ENCODE measurements at places on chromosomes 12 and 14.
A peak's percentile ranks its signal among the peaks of the same experiment; 100 is the strongest.

- DNase-seq = no peak
Observed at GRCh38 chr14:67002994-67003753, 186.1 kb upstream of the GARIN2 start.

GRCh38 chr12:100128512-100128908 lies 14.2 kb downstream of the BLTP3B start:
- DNase-seq = no peak

GRCh38 chr12:54967461-54967860 lies 17.1 kb downstream of the TESPA1 start:
- DNase-seq = no peak

DNA sequence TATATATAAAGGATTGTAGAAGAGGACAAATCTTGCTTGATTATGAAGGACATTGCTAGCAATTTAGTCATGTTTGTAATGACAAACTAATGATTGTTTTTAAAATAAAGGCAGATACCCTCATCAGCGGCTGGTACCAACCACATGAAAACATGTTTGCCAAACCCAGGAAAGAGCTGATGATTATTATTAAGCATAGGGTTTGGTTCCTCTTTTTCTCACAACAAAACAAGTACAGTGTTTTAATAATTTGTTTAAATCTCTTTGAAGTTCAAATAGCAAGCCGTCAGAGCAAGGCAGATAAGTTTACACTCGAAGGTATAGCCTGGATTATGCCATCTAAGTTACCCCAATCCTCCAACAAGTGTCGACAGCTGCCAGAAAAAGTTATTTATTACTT lies 5.3 kb upstream of the SINHCAF start:
- no peak for DNase-seq

DNA sequence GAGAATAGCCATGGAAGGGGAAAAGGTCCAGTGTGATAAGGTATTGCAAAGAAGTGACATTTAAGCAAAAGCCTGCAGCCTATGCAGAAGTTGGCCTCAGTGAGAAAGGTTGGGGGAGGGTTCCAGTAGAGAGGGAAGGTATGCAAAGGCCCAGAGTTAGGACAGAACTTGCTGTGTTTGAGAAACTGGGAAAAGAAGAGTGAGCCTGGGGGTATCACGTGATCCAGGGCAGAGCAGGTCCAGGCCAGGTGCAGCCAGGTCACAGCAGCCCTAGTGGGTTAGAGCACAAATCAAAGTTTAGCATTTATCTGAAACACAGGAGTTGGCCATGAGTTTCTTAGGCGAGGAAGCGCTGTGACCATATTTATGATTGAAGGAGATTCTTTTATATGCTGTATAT lies 1.6 kb downstream of the SERPINA5 start:
- DNase-seq = no peak

GRCh38 chr12:2697057-2697800 lies 97.5 kb upstream of the FKBP4 start:
- no peak for DNase-seq

GRCh38 chr14:97301931-97302559 lies 504.9 kb downstream of the VRK1 start:
- DNase-seq = no peak

DNA sequence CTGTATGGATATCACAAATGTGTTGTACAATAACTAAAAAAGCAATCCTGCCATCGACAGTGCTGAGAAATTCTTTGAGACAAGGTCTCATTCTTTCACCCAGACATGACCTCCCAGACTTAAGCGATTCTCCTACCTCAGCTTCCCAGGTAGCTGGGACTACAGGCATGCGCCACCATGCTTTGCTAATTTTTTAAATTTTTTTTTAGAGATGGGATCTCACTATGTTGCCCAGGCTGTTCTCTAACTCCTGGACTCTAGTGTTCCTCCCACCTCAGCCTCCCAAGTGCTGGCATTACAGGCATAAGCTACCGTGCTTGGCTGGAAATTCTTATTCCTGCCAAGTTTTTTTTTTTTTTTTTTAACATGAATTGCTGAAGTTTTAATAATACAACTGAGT lies 16.5 kb upstream of the NOXRED1 start:
- DNase-seq = no peak

GRCh38 chr12:63864454-63864706 lies 19.9 kb downstream of the SRGAP1 start:
- DNase-seq = no peak

GRCh38 chr12:91952916-91953315 lies 192.7 kb downstream of the BTG1 start:
- DNase-seq = no peak

DNA sequence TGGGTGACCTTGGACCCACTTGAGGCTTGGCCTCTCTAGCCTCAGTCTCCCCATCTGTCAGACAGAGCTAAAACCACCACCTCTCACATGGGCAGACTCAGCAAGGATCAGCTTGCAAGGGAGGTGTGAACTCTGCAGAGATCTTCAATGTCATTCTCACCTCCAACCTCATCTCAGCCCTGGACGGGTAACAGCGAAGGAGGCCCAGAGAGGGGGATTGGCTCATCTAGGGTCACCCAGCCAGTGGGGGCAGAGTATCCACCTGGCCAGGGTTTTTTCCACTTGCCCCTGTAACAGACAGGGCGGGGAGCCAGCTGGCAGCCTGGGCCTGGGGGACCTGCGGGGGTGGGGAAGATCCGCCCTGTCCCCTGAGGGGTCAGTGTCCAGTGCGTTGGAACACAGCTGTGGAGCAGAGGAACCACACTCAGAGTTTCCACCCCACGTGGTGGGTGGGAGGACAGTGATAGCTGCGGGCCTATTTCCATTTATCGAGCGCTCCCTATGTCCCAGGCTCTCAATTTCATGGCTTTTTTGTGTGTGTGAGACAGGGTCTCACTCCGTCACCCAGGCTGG lies 27.4 kb downstream of the DTX1 start:
- no peak for DNase-seq

DNA sequence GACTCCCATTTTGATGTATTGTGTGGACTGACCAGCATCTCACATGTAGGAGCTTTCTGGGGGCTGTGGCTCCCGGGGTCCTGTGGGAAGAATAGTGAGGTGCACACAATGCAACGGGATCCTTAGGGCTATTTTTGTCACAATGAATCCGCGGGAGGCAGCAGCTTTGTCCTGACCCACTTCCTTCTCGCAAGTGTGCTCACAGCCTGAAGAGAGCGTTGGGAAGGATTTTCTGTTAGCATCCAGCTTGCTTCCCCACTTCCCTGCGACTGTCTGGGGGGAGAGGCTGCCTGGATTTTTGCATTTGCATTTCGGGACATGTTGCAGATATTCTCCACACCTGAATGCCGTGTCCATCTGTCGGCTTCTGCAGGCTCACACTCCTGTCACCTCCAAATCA lies 31.9 kb downstream of the FZD10 start:
- DNase-seq = no peak

DNA sequence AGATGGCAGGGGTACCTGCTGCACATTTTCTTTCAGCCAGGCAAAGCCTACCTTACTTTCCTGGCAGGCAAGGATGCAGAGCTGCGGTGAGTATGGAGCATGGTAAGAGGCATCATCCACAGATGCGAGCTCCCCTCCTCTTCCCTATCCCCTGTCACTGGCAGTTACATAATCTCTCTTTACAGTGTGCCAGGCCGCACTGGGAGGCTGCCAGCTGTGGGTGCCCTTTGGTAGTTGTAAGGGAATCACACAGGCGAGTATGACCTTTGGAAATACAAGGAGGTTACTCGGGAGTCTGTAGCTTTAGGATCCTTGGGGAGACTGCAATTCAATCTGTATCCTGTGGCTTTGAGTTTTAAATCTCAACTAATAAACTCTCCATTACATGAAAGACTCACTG lies 132.5 kb downstream of the KTN1 start:
- DNase-seq = no peak

DNA sequence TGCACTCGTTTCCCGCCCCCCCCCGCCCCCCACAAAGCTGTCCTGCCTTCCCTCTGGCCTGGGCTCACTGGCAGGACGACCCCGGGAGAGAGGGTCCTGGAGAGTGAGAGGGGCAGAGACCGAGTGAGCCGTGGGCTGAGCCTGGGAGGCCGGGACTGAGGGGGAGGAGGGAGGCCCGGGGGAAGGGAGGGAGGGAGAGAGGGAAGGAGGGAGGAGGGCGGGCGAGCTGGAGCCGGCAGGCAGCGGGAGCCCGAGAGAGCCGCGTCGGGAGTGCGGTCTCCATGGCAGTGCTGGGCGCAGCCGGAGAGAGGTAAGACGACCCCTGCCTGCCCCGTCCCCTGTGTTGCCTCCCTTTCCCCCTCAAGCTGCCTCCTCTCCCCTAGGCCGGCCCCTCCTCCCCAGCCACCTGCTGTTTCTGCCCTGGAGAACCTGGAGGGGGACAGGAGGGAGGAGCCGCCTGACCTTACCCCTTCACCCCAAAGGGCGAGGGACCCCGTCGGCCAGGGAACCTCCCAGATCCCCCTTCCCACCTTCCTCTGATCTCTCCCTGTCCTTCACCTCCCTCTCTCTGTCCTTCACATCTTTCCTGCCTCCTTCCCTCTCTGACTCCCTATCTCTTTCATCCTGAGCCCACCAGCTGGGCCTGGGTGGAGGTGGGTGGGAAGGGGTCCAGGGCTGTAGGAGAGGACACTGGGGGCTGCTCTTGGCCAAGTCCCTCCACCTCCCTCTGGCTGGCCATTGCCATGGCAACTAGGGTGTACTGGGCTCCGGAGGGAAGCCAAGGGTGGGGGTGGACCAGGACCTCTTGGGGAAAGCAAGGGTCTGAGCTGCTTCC lies at the start of gene GPR162:
Gene GPR162 (plus strand): TSS at position 231 of the 835 bp plus-strand sequence. CDS start 2,078 bp downstream, outside the sequence.
- DNase-seq = peak; percentile 97

- no peak for DNase-seq
Observed at GRCh38 chr14:30874120-30874998, at the start of gene COCH. Gene COCH (plus strand): TSS chr14:30874559. CDS start chr14:30874939, 380 bp downstream.

GRCh38 chr14:63760014-63760413 lies 32.1 kb upstream of the SGPP1 start:
- no peak for DNase-seq

GRCh38 chr14:106790189-106791036 lies 1264.0 kb downstream of the TMEM121 start:
- peak; percentile 13 for DNase-seq

GRCh38 chr12:109829667-109830066 lies 3.5 kb downstream of the TRPV4 start:
- DNase-seq = no peak

- no peak for DNase-seq
Observed at GRCh38 chr12:96177013-96177412, 17.2 kb upstream of the ELK3 start.

DNA sequence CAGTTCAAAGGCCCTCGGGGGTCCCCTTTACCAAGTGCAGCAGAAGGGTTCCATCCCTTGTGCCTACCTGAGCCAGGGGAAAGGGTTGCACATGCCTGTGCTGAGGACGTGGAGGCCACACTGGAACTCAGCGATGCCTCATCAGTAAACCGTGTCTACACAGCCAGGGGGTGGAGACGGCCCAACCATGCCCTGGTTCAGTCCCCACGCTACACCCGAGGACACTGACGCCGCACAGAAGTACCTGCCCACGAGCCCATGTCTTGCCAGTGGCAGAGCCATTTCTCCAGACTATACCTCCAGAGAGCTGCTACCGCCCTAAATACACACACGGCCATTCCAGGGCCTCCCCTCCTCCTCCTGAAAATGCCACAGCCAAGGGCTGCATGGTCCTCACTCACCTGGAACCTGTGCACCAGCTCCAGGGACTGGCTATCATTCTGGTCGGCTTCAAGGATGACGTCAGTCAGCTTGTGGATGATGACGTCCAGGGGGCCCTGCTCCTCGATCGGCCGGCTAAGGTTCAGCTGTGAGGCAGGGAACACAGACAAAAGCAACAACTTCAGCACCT lies 93.4 kb downstream of the CHGA start:
- DNase-seq = no peak

DNA sequence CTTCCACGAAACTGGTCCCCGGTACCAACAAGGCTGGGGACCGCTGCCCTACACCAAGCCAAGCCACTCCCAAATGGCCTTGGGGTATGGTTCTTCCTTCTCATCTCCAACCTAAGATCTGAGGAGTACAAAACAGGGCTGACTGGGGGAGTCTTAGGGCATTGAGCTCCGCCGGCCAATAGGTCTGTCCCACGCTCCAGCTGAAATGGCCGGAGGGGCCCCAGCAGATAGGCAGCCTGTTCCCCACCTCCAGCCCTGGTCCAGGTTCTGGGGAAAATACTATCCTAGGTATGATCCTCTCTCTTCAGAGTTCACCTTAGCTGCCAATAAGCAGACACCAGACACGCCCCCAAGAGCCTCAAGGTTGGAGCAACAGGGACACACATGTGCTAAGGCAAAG lies 90.2 kb downstream of the ACTN1 start:
- no peak for DNase-seq

DNA sequence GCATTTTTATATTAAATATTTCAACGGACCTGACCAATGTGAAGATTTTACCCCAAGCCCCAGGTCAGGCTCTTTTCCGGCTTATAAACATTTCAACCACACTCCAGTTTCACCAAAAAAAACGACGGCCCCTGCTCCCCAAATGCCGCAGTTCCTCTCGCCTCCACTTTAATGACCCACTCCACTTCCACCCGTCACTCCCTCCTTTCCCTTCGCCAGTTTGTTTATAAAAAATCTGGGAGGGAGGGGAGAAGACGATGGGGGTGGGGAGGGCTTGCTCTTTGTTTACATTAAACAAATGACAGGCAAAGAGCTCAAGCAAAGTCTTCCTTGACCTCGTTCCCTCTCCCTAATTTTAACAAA lies 5.4 kb downstream of the SIX6 start:
- DNase-seq = no peak

- no peak for DNase-seq
Observed at GRCh38 chr14:84152452-84152851, 1377.5 kb upstream of the FLRT2 start.

- DNase-seq = no peak
Observed at GRCh38 chr14:74223016-74223415, 16.2 kb upstream of the VSX2 start.

GRCh38 chr14:67151082-67151666 lies 38.1 kb upstream of the GARIN2 start:
- no peak for DNase-seq

GRCh38 chr12:122533856-122534255 lies 6.8 kb downstream of the KNTC1 start:
- no peak for DNase-seq

DNA sequence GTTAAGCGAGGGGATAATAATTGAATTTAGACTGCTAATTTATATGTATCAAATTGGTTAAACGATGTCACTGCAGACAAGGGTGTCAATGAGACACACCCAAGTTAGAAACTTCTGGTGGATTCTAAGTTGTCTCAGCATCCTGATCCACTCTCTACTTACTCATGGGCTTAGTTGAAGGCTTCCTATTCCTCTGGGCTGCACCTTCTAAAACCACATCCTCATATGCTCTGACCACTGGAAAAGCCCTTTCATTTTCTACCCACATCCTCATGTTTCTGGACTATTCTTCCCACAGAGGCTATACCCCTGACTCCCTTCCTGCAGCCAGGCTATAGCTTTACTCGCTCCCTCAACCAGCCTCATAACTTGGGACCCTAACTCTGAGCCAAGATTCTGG lies 493.8 kb downstream of the VRK1 start:
- DNase-seq = no peak

GRCh38 chr12:116002890-116003536 lies 274.5 kb downstream of the MED13L start:
- DNase-seq = no peak

GRCh38 chr12:45268672-45269411 lies 52.9 kb downstream of the ANO6 start:
- no peak for DNase-seq
